CD4-positive, alpha-beta memory T cell (primary cell): ENCODE measurements at places on chromosomes 7 and 10. TPM values are rescaled to one million over a fixed set of nuclear protein-coding genes. Genes with fewer than 3 reads are reported as not detected.
A peak's percentile ranks its signal among the peaks of the same experiment; 100 is the strongest.

PLCE1 gene
- total RNA-seq = not detected

DNA sequence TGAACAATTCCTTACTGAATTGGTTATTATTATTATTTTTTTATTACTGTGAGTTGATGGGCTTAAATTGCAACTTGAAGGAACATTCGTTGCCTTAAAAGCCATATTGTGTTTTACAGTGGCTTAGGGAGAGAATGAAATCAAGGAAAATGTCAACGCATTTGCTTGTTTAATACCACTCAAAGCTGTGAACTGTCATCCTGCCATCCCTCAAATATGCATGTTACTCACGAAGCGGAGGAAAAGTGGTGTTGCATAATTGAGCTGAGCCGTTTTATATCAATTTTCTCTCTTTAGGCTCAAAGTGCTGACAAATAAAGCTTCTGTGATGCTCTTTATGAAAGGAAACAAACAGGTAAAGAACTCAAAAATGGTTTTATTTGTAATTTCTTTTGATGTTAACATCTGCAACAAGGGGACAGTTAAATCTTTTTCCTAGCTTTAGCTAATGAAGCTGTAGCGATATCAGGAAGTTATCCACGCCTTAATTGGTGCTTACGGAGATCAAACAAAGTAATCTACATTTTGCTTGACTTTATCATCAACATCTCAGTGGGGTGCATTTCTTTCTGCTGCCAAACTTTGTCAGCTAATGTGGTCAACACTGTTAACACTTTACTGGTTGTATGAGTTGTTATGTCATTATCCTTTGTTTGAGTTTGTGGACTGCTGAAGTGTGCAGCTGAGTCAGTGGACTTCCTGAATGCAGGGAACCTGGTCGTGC, 33.1 kb downstream of the GLRX3 start:
- no peak overlapping the region for H3K4me3 ChIP-seq
- peaks cover 12% of the 10 kb centered on the region for H3K36me3 ChIP-seq
- no peak for DNase-seq
- H3K27ac ChIP-seq = no peak overlapping the region

DNA sequence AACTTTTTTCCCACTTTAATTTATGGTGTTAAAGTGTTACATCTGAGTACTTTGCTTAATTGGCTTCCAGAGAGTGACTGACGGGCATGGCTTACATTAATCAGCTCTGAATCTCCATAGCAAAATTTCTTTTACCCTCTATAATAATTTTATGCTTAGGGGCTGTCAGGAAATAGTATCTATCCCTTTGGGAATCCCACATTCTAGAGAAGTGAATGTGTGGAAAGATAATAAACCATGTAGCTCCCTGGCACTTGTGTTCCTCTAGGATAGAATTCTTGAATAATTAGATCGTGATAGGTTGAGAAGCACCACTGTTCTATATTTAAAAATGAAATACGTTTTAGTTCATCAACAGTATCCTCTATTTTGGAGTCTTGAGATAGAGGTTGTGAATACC, 89.6 kb downstream of the DNAJB9 start:
- H3K36me3 ChIP-seq = no peaks in the 10 kb centered on the region
- no peaks in the 10 kb centered on the region for H3K4me1 ChIP-seq
- H3K27me3 ChIP-seq = no peaks in the 10 kb centered on the region

DNA sequence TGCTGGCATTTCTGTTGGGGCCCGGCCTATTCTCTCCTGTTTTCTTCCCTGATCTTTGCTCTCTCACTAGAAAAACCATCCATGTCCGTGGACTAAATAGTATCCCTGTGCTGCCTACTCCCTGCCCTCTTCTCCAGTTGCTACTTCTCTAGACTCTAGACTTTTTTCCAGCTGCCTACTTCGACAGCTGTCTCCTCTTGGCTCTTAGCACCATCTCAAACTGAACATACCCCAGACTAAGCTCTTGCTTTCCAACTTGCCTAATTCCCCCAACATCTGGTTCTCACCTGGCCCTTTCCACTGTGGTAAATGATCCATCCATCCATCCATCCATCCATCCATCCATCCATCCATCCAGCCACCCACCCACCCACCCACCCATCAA, 19.5 kb downstream of the ADCYAP1R1 start:
- no peak overlapping the region for H3K4me3 ChIP-seq
- no peak for DNase-seq
- no peak overlapping the region for H3K27ac ChIP-seq

DNA sequence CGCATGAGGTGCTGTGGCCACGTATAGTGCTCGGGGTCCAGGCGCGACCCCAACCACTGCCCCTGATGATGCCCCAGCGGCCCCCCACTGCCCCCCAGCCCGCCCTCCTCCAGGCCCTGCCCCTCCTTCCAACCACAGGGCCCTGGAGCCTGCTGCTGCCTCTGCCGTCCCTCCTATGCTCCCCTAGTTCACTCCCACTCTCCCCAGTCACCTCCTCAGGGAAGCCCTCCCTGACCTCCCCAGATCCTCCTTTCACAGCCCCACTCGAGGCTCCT, 93.8 kb downstream of the UNCX start:
- H3K27ac ChIP-seq = no peak overlapping the region
- no peak overlapping the region for H3K4me3 ChIP-seq
- H3K27me3 ChIP-seq = no peaks in the 10 kb centered on the region

DNA sequence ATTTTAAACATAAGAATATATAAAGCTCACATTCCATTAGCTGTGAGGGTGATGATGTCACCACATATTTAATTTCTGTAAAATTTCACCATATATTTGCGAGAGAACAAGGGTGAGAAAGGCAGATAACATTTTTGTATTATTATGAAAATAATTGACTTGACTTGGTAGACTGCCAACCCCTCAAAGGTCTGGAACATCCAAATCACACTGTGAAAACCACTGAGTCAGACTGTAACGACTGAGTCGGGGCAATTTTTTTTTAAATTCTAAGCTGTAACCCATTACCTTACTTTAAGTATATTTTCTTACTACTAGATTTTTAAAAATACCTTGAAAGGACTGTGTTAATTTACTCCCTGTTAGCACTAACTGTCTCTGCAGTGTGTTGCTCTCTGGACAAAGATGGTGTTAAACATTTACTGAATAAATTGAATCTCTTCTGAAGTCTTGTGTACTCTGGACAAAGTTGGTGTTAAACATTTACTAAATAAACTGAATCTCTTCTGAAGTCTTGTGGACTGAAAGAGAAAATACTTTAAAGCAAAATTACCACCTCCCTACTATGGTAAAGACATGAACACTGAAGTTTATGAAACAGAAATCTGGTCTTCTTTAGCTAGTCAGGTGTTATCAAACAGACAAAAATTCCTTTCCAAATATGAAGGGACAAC, 14.1 kb downstream of the PDZD8 start:
- peaks cover 48% of the 10 kb centered on the region for H3K4me1 ChIP-seq
- no peak for DNase-seq
- no peaks in the 10 kb centered on the region for H3K27me3 ChIP-seq
- no peaks in the 10 kb centered on the region for H3K36me3 ChIP-seq
- H3K4me3 ChIP-seq = no peak overlapping the region
- H3K27ac ChIP-seq = no peak overlapping the region

GRCh38 chr7:45918556-45918955, 2.5 kb downstream of the IGFBP3 start:
- peaks cover 41% of the 10 kb centered on the region for H3K4me1 ChIP-seq
- H3K36me3 ChIP-seq = no peaks in the 10 kb centered on the region
- H3K4me3 ChIP-seq = no peak overlapping the region
- DNase-seq = no peak
- no peak overlapping the region for H3K27ac ChIP-seq
- H3K27me3 ChIP-seq = peaks cover 9% of the 10 kb centered on the region

DNA sequence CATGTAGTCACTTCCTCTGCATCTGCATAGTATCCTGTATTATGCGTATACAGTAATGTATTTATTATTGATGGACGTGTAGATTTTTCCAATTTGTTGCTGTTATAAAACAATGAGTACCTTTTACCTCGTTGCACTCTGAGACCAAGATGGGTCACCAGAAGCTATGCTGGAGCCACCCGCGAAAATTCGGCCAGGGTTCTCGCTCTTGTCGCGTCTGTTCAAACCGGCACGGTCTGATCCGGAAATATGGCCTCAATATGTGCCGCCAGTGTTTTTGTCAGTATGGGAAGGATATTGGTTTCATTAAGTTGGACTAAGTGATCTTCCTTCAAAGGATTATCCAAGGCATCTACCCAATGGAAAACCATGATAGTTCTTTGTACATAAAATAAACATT, 1.0 kb downstream of the PSMC2 start:
- H3K4me1 ChIP-seq = peaks cover 63% of the 10 kb centered on the region
- H3K27ac ChIP-seq = peak overlapping the region; percentile 96
- H3K36me3 ChIP-seq = no peaks in the 10 kb centered on the region
- peak overlapping the region; percentile 45 for H3K4me3 ChIP-seq

- peaks cover 4% of the 10 kb centered on the region for H3K27me3 ChIP-seq
- H3K4me1 ChIP-seq = no peaks in the 10 kb centered on the region
- no peak overlapping the region for H3K27ac ChIP-seq
- no peak for DNase-seq
- no peaks in the 10 kb centered on the region for H3K36me3 ChIP-seq
Observed at GRCh38 chr7:98753989-98754479, 115.8 kb downstream of the TMEM130 start.

DNA sequence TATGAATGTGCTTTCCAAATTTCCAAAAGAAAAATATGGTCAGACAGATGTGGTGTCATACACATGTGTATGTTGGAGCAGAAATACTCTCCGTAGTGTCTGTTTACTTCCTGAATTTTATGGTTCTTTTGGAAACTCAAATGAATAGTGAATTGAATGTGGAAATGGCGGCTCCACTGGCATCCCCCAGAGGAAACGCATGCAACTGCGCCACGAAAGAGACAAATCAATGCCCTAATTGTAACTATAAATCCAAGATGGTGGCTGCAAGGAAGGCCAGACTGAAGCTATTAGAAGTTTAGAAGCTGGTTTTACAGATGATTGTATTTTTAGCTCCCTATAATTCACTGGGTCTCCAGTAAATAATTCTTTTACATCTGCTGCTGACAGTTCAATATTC, 246.7 kb downstream of the FGFR2 start:
- no peaks in the 10 kb centered on the region for H3K36me3 ChIP-seq
- H3K4me3 ChIP-seq = no peak overlapping the region
- no peak for DNase-seq

DNA sequence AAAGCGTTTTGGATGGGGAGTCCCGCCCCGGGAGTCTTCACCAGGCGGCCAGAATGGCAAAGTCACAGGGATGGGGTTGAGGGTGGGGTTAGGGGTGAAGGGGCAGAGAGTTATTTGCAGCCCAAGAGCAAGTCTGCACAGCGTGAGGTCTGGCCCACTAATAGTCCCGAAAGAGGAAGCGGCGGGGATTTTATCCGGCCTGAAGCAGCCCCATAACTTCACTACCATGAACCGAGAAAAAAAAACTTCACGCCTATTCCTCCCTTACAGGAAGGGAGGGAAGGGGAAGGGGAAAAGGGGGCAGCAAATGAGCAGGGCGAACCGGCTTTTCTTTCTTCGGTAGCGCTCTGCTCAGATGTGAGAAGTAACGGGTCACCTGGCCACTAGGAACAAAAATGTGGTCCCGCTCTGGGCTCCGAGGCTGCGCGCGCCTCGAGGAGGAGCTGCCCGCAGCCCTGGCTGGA, 712 bp downstream of the ITPRIP start:
- H3K27ac ChIP-seq = peak overlapping the region; percentile 83
- H3K36me3 ChIP-seq = no peaks in the 10 kb centered on the region
- H3K4me3 ChIP-seq = peak overlapping the region; percentile 51
- H3K27me3 ChIP-seq = no peaks in the 10 kb centered on the region
- H3K4me1 ChIP-seq = peaks cover 54% of the 10 kb centered on the region

GRCh38 chr10:26832960-26833359, 27.8 kb downstream of the ABI1 start:
- H3K36me3 ChIP-seq = no peaks in the 10 kb centered on the region
- no peak for DNase-seq
- peaks cover 32% of the 10 kb centered on the region for H3K4me1 ChIP-seq
- no peak overlapping the region for H3K27ac ChIP-seq
- no peaks in the 10 kb centered on the region for H3K27me3 ChIP-seq
